ENCODE measurements at places on chromosomes 6 and 20.

DNA sequence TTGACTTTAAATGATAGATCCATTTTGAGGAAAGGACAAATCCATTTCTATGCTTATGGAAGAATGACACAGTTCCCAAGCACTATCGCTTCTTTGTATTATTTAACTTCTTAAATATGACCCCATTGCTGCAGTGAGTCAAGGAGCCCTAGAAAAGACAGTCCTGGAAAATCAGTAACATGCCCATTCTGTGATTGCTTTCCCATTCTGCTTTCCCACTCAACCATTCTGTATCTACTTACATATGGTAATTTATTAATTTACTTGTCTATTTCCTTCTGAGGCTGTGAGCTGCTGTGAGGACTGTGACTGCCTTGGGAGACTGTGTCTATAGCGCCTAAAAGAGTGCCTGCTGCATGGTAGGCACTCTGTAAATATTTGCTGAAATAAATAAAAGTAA lies 85.4 kb upstream of the TMEM30A start:
- no peak for DNase-seq

DNA sequence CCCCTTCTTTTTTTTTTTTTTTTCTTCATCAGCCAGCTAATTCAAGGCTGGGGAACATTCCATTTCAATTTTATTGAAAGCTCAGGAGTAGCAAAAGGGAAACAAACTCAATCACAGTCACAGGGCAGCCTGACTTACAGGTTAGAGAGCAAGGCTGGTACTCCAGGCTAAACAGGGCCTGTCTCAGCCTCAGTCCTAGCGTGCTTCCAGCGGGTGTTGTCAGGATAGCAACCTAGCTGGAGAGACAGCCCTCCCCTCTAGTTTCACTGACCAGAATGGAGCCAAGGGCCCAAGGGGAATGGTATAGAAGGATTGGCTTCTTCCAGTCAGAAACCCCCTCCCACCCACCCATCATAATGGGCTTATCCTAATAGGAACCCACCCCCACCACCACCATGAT lies 132.9 kb downstream of the PXDC1 start:
- DNase-seq: no peak

DNA sequence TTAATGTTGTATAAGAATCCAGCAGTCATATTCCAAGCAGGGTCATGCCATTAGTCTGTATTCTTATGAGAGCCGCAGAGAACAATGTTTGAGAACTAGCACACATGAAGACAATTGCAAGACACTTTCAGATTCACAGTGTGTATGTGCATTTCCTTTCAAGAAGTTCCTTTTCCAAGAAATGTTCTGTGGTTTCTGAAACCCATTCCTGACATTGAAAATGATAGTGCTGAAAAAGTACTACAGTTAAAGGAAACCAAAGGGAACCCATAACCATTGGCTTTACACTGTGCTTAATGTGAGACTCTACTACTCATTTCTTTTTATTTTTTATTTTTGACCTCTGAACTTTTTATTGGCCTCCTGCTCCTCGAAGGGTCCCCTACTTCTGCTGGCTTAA lies 4.2 kb upstream of the CALHM6 start:
- DNase-seq: no peak

GRCh38 chr6:94394822-94395221 lies 975.5 kb upstream of the EPHA7 start:
- DNase-seq: no peak

- DNase-seq: no peak
Observed at GRCh38 chr6:153758516-153758915, 280.5 kb upstream of the OPRM1 start.

Data from DMS 273 treated with DMSO at 0.1 percent for 48 hours (cell line).